ENCODE measurements at places on chromosomes 5 and 9.

DNA sequence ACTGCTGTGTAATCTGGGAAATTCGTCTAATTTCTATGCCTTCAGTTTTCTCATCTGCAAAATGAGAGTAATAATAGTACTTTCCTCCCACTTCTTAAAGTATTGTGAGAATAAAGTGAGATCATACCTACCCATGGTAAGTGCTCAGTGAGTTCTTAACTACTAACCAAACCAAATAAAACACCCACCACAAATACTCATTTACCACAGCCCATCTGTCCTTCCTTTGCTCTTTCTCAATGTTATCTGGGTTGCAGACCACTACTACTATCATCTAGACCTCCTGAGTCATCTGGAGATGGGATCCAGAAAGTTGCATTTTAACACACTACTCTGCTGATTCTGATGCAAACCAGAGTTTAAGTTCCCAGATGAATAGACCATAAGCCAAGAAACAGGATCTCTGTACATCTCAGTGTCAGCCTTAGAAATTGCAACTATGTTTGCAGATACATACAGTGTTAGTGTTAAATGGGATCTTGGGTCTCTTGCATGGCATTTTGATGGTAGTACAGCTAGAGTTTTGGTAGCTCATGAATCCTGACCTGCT lies 105.4 kb upstream of the ATP10B start:
- no peak for DNase-seq

GRCh38 chr5:21810737-21811316 lies 1042.3 kb downstream of the CDH12 start:
- no peak for DNase-seq

GRCh38 chr5:59596586-59597350 lies 296.8 kb downstream of the PDE4D start:
- DNase-seq: peak; percentile 43

DNA sequence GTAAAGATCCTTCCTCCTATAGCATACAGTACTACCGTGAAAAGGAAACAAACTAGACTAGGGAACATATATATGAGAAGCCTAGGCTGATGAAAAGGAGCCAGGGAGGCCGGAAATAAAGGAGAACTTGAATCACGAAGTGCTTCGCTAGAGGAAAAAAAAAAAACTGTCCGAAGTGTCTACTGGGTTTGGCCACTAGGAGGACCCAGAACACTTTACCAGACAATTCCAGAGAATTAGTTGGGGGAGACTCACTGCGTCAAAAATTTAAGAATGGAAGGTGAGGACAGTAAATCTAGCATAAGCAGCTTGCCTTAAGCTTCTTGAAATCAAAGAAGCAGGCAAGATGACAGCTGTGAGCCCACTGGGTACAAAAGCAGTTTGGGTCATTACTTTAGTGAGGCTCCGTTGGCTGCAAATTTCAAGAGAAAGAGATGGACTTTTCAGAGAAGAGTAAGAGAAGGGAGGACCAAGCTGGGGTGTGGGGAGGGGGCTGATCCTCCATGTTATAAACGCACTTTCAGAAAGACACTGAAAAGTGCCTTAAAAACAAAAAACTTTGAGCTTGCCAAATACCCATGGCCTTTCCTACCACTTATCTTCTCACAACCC lies 47.4 kb downstream of the P4HA2 start:
- peak; percentile 27 for DNase-seq

DNA sequence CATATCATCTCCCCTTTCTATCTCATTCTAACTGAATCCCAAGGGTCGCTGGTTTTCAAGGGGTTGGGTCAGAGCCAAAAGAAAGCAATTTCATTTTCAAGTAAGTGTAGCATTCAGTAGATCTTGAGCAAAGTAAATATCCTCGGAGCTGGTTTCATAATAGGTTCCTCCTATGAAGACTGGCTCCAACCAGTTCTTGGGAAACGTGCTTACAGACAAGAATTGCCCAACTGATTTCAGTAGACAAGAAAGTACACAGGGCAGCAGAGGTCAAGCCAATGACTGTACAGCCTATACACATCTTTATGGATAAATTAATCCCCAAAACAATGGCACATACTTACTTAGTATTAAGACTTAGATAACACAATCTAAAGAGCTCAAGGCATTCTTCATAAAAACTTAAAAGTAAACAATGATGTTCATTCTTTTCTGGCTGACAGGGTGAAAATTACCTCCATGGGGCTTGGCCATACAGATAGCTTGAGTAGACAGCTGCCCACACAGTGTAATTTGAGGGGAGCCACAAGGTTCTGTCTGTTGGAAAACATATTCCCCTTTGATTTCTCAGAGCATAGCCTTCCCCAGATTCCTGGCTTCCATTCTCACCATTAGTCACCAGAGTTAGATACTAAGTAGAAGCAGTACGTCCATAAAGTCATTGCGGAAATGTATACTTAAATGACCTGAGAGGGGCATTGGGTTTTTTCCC lies 163.9 kb downstream of the ARRDC3 start:
- peak; percentile 98 for DNase-seq
